Activated T-cell treated with anti-CD3 and anti-CD28 coated beads, Interleukin-2, amount 50 U/mL, for 24 hours (primary cell): ENCODE measurements at places on chromosomes 5 and 9.

GRCh38 chr5:156685481-156685880, 164.6 kb upstream of the PPP1R2B start:
- DNase-seq: no peak

DNA sequence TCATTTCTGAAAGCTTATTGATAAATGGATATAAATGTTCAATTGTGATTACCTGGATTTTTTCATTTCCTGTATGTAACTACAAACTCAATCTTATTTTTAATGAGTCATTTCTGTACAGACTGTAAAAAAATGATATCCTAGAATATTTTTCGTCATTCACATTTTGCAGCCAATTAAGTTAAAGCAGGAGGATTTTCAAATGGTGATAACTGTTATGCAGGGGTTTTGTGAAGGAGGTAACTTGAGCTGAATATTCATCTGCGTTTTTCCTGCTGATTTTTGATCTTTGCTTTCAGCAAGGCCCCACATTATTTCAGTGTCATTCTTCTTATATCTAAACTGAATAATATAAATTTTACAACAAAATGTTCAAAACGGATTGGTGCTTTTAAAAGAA, 74.1 kb downstream of the SLF1 start:
- DNase-seq: no peak

- no peak for DNase-seq
Observed at GRCh38 chr5:160799184-160799583, 52.8 kb downstream of the ATP10B start.

DNA sequence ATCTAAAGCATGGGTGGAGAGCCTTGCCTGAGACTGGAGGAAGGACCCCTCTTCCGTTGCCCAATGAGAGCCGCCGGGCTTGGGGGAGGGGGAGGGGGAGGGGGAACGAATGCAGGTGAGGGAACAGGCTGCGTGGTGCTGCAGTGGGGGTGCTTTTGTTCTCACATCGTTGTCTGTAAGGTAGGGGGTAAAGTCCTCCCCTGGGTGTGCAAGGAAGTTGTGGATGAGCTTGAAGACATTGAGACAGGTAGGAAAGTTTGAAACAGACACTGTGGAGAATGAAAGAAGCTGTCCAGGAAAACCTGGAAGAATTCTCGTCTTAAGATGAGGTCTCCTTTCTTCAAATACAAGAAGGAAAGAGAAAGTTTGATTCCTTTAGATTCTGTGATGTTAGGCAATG, 94.1 kb upstream of the LIFR start:
- no peak for DNase-seq

GRCh38 chr5:81626524-81626923, 124.4 kb downstream of the SSBP2 start:
- DNase-seq: no peak

- DNase-seq: no peak
Observed at GRCh38 chr9:91894023-91894422, 56.0 kb downstream of the ROR2 start.

GRCh38 chr5:170791325-170791954, 7.9 kb downstream of the GABRP start:
- no peak for DNase-seq

GRCh38 chr9:22379272-22379671, 67.4 kb upstream of the DMRTA1 start:
- no peak for DNase-seq

DNA sequence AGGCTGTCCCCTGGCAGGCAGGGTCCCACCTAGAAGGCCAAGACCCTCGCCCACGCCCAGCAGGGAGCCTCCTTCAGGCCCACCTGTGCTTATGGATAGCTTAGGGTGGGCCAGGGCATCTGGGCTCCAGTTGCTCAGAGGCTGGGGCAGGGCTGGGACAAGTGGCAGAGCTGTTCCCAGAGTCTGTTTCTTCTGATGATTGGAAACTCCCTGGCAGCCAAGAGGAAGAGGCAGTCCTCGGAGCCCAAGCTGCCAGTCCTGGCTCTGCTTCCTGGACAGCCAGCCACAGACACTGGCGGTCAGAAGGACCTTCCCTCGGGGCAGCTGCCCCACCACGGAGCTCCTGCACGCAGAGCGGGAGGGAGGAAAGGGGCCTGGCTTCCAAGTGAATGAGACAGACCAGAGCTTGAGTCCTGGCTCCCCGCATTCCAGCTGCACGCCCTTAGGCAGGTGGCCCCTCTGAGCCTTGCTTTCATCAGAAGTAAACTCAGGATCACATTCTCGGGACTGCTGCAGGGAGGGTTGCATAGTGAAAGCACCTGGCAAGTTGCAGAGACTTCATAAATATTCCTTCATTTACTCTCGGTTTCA, 37.9 kb upstream of the GABRP start:
- no peak for DNase-seq

- no peak for DNase-seq
Observed at GRCh38 chr5:174251305-174252000, 205.9 kb downstream of the NSG2 start.

DNA sequence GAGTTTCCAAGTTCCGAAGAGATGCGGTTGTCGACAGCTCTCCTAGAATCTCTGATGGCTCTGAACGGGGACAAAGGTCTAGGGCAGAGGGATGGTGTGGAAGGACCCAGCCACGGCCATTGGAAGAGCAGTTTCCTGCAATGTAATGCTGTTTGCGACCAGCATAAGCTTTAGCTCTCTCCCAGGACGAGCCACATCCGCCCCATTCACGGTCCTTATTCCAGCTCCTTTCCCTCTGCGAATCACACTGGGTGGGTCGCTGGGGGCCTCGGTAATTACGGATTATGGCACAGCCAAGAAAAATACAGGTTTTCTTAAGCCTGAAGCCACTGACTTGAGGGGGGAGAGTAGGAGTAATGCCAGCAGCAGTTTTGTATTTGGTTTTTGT, 22.7 kb downstream of the ANXA2R start:
- DNase-seq: peak; percentile 70

GRCh38 chr5:176814836-176815438, 4.6 kb downstream of the UNC5A start:
- DNase-seq: no peak

- no peak for DNase-seq
Observed at GRCh38 chr5:52063186-52063585, 679.9 kb downstream of the ISL1 start.

- DNase-seq: no peak
Observed at GRCh38 chr9:257957-258356, 43.3 kb downstream of the DOCK8 start.

GRCh38 chr9:119662329-119662728, 293.1 kb upstream of the BRINP1 start:
- no peak for DNase-seq

DNA sequence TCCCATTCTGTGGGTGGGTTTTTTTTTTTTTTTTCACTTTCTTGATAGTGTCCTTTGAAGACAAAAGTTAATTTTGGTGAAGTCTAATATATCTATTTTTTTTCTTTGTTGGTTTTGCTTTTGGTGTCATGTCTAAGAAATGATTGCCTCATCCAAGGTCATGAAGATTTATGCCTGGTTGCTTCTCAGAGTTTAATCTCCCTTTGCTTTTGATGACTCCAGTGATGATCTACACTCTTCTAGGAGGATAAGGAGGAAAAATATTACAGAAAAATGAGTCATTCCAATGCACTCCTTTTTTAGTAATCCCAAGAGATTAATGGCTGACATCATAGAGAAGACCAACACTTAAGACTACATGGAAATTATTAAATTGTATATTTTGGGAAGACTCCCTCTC, 79.7 kb upstream of the ICE1 start:
- DNase-seq: no peak

- DNase-seq: peak; percentile 55
Observed at GRCh38 chr5:177412603-177413233, 3.4 kb upstream of the F12 start.

GRCh38 chr5:111432883-111433536, 79.3 kb downstream of the STARD4 start:
- no peak for DNase-seq
